Activated CD4-positive, alpha-beta T cell treated with anti-CD3 and anti-CD28 coated beads for 24 hours (primary cell): ENCODE measurements at places on chromosomes 4 and X.

- no peak for DNase-seq
These were observed 5.6 kb downstream of the SLC49A3 start for GRCh38 chr4:683247-683897.

GRCh38 chrX:25344161-25344936, 328.6 kb upstream of the ARX start:
- no peak for DNase-seq

DNA sequence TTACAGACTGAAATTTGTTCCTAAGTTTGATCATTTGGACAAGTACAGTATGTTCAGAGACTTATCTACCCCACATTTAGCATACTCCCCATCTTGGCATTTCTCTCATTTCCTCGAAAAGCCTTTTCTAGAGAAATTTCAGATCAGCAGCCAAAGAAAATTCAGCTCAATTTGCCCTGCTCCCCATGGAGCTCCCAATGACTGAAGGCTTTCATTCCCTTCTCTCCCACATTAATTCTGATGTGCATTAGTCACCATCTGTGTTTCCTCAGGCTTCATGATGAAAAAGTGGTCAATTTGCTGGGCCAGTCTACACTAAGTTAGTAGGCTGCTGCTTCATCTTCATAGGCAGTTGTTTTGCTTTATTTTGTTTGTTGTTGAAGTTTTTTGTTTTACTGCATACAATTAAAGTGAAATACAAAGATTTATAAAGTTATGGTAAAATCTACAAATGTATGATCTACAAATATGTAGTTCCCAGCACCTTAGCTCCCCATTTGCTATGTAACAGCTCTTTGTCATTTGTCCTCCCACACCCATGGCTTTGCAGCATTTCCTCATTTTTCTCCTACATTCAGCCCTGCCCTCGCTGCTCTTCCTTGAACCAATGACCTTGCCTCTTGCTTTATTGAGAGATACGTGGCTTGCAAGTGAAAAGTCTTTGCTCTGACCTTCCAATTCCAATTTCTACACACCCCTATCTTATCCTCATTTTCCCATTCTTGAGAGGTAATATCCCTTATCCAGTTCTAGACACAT, 193.9 kb downstream of the ANAPC10 start:
- DNase-seq: no peak

GRCh38 chrX:120559804-120560203, 958 bp downstream of the CUL4B start:
- DNase-seq: no peak

- DNase-seq: no peak
These were observed 161.6 kb upstream of the SPRY1 start for GRCh38 chr4:123234955-123235354.

GRCh38 chr4:76623217-76624045, 188.4 kb downstream of the SHROOM3 start:
- no peak for DNase-seq
